ENCODE measurements at places on chromosomes 2 and 18.

DNA sequence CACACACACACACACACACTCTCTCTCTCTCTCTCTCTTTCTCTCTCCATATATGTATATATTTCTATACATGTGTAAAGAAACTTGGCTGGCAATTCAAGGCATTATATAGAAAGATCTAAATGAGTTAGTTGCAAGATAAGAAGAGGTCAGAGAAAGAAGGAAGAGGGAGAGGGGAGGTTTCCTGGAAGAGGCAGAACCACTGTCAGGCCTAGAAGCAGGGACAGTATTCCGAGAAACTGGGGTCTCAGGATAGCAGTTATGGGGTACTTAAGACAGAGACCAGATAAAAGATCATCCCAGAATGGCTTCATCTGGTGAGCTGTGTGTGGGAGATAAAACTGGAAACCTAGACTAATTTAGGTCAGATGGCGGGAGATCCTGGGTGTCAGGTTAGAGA, 180.8 kb downstream of the CAMKMT start:
- DNase-seq: no peak

GRCh38 chr2:14492920-14493503, 139.5 kb upstream of the LRATD1 start:
- peak; percentile 59 for DNase-seq

GRCh38 chr2:240460781-240461431, 25.4 kb downstream of the GPC1 start:
- DNase-seq: no peak

DNA sequence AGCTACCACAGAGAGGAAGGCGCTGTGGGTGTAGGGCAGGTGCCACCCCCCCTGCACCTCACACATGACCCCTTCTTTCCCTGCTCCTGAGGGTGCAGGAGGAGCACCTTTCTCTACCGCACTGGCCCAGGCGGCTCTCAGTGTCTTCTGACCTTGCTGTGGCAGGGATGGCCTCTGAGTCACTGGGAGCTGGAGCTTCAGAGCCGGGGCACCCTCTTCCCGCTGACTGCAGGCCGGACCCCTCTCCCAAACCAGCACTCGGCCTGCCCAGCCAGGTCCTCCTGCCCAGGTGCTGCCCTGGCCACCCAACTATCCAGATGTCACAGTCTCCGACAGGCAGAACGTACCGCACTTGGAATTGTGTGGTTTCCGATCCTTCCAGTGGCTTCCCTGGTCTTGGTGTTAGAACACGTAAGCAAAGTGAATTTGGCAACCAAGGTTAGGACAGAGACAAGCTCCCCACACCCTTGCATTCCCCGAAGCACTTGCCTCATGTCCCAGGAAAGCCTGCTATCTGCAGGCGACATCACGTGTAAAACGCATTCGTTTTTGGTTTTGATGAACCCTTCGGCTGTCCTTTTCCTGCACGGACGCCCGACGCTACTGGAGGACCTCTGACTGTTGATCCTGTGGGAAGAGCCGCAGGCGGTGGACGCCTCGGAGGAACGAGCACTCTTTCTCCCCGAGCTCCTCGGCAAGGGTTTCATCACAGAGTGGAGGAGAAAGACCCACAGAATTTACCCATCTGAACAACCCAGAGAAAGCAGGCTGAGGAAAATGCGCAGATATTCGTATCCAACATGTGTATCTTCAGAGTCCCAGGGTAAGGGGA, 24.7 kb upstream of the KCNG2 start:
- no peak for DNase-seq

DNA sequence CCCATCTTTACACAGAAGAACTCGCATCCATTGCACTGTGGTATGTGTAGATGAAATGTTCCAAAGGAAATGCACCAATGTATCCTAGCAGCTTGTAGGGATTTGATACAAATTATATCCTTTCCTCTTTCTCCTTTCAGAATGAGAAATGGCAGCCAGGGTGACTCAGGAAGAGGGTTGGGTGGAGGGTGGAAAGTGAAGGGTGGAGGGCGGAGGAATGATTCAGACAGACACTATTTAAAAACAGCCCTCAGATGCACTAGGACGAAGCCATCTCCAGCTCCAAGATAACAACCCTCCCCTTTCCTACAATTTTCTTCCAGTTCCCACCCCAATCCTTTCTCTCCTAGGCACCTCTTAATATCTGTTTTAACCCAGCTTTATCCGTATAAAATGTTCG, 96.2 kb upstream of the STK39 start:
- DNase-seq: no peak

- no peak for DNase-seq
Measured at GRCh38 chr2:177746358-177746757, 326.2 kb downstream of the PDE11A start.

DNA sequence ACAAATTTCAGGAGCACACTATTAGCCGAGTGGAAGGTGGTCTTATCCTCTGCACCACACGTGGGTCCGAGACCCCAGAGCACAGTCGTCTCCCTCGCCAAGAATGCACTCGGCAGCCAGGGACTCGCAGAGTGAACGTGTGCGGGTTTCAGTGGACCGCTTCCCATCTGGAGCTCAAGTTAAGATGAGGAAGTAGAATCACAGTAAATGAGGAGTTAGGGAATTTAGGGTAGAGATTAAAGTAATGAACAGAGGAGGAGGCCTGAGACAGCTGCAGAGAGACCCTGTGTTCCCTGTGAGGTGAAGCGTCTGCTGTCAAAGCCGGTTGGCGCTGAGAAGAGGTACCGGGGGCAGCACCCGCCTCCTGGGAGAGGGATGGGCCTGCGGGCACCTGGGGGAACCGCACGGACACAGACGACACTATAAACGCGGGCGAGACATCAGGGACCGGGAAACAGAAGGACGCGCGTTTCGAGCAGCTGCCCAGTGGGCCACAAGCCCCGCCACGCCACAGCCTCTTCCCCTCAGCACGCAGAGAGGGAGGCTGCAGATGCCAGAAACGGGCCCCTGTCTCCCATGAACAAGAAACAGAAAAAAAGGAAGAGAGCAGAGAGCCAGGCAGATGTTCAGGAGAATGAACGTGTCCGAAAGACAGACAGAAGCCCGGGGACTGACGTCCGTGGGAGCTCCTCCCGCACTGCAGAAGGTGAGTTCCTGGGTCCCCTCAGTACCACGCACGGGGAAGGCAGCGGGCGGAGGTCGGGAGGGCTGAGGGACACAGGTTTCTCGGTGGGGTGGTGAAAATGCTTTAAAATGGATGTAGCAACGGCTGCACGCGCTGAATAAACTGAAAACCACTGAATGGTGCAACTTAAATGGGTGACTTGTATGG, 5.4 kb upstream of the KCNG2 start:
- DNase-seq: no peak

Data from fibroblast of gingiva (primary cell).